ENCODE measurements at places on chromosomes 3 and 15.

GRCh38 chr15:66387163-66388042, 691 bp downstream of the MAP2K1 start:
- DNase-seq, result peak; percentile 82

- DNase-seq, result no peak
Observed at GRCh38 chr3:51985063-51985462, 1.7 kb downstream of the ACY1 start.

DNA sequence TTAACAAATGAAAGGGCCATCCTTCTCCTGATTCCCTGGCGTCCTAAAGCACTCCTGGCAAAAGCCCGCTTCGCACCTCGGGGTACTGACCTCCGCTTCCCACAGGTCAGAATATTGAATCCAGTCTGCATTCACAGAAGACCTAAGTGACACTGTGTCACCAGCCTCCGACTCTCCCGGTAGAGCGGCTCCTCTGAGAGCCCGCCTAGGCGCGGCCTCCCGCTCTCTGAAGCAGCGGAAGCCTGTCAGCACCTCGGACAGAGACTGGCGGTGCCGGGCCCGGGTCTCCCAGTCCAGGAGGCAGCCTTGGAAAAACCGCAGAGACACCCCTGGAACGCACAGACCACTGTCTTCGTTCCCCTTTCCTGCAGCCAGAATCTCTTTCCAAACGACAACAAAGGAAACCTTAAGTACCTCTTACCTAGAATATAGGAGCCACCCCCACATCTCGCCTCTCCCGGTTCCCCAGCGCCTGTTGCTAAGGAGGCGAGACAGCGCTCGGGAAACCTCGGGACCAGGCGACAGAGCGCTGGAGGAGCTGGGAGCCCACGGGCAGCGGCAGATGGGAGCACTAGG, 1.2 kb downstream of the GABRB3 start:
- DNase-seq, result no peak

DNA sequence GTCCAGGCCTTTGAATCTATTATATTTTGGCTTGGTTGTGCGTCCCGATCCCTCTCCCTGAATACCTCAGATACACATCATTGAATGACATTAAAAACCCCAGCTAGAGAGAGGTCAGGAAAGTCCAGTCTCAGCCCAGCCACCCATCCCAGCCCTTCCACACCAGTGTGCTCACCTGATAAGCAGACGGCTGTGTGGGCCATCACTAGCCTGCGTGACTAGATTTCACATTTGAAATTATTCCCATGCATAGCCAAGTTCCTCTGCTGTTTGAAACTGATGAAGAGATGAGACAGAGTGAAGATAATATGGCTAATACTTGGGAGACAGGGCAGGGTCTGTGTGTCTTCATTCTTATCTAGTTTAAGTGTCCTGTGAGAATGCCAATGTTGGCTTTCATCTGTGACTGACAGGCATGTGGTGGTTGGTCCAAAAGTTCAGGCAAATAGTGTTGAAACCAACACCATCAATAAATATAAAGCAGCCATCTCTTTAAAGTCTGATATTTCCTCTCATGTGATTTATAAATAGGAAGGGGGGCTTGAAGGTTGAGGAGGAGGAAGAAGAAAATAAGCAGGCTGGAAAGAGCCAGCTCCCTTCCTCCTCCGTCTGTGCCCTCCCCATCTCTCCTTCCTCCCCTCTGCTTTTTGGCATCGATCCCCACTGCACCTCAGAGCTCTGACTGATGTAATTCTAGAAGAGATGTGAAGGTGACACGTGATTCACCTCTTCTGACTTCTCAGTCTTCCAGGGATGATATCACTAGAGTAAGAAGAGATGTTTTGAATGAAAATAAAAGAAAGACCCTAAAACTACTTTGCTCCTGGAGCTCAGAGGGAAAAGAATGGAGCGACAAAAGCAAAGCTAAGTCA, 5.1 kb downstream of the FAM43A start:
- DNase-seq, result no peak

- DNase-seq, result no peak
Observed at GRCh38 chr3:38645601-38646000, 3.9 kb downstream of the SCN5A start.

DNA sequence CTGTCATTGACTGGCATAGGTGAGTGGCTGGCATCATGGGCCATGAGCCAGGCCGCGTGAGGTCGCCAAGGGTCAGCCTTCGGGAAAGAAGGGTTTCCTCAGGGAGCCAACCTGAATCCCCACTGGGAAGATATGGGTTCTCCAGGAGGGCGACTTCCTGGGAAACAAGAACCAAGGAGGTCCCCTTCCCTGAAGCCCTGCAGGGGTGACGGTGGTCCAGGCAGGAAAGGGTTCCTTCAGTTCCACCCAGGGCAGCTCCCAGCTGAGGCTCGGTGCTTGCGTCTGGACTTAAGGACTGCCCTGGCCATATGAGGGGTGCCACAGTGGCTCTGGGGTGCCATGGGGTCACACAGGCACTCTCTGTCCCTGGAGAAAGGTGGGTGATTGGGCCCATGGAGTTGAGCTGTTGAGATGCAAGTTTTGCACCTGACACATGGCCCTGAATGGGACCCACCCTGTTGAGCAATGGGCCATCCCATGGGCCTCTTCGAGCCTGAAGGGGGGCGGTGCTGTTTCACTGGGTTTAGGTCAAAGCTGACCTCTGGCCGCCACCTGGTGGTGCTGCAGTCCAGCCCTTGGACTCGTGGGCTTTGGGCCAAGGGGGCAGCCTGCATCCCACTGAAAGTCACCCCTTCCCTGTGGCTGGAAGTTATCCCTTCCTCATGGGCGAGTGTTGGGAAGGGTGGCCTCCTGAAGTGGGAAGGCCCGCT, 228.1 kb downstream of the SNRPN start:
- peak; percentile 8 for DNase-seq

DNA sequence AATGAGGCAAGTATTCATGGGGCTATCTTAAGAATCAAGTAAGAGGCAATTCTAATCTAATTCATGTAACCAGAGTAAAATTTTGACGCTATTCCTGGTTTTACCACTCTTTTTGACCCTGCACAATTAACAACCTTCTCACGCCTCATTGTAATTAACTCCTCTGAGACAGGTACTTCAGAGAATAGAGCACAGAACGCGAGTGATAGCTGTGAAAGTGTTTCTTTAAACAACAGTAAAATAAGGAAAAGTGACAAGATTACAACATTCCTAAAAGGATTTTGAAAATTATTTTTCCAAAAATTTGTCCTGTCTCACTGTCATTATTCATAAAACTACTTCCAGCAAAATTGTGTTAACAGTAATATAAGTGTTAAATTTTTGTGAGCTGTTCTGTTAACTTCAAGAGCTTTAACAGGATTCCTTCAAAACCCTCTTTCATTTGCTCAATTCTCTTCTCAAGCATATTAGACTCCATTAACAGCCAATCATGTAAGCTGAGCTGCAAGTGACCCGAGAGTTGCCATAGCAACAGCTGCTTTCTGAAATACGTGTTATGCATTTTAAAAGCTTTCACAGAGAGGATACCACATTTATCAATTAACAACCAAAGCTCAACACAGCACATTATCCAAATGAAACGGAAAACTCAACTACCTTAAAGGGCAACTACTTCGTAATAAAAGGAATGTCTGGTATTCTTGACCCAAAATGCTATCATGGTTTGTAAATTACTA, 93.1 kb downstream of the STAG1 start:
- DNase-seq, result no peak

- peak; percentile 55 for DNase-seq
Observed at GRCh38 chr15:40358471-40359353, 693 bp downstream of the DISP2 start.

- no peak for DNase-seq
Observed at GRCh38 chr3:34582055-34582454, 783.6 kb downstream of the PDCD6IP start.

- DNase-seq, result peak; percentile 76
Observed at GRCh38 chr15:25850154-25851111, 12.7 kb downstream of the ATP10A start.

- DNase-seq, result no peak
Observed at GRCh38 chr15:51189669-51190385, 95.1 kb upstream of the TNFAIP8L3 start.

DNA sequence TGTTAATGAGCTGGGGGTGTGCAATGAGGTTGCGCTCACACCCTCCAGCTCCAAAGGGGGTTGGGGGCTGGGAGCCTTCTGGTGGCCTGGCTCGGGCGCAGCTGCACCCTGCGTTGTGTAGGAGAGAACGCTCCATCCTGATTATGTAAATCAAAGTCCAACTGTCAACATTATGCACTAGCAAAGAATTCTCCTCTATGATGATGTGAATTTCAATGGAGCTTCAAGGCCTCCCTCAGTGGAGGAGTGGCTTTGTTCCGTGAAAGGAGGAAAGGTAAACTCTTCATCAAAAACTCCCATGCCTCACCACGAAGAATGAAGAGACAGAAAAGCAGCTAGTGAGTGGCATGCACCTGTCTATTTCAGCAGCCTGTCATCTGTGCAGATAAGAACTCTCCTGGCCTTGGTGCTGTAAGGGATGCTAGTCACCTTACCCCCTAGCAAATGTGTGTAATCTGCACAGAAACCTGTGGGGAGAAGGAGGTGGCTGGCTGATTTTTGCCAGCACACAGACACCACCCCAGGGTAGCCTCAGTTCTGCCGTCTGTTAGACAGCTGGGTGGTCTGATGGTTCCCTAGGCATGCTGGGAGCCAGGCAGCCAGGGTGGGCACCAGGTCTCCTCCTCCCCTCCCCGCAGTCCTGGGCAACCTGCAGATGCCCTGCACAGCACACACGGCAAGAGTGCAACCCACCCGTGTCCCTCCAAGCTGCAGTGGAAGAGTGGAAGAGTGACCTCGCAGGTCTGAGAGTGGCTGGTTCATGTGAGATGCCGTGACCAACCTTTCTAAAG, 47.0 kb upstream of the TRPM1 start:
- DNase-seq, result no peak

DNA sequence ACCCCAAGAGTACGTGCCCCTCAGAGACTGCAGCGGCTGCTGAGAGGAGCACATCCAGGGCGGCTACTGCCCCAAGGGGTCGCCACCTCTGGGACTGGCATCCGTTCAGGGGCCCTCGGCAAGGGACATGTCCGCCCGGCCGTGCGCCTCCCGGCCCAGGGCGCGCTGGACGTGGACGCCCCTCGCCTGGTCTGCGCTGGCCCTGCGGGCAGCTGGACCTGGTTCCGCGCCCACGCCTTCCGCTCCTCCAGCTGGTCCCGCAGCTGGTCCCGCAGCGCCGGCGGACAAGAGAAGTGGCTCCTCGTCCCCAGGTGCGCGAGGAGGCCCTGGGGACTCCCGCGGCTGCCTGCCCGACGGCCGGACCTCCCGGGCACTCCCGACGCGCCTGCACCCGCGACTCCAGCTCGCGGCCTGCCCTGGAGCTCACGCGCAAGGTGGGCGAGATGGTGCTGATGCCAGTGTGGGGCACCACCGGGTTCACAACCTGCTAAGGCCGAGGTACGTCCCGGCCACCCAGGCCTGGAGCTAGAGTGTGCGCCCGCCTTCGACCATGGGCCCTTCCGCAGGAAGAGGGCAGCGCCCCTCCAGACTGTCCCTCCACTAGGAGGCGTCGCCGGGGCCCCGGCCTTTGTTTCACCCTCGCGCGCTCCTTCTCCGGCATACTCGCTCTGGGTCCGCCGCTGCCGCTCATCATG, 14.4 kb upstream of the GP9 start:
- peak; percentile 45 for DNase-seq

GRCh38 chr15:58921267-58921790, 12.2 kb downstream of the SLTM start:
- DNase-seq, result no peak

- no peak for DNase-seq
Observed at GRCh38 chr3:194686414-194686815, 732 bp downstream of the FAM43A start.

DNA sequence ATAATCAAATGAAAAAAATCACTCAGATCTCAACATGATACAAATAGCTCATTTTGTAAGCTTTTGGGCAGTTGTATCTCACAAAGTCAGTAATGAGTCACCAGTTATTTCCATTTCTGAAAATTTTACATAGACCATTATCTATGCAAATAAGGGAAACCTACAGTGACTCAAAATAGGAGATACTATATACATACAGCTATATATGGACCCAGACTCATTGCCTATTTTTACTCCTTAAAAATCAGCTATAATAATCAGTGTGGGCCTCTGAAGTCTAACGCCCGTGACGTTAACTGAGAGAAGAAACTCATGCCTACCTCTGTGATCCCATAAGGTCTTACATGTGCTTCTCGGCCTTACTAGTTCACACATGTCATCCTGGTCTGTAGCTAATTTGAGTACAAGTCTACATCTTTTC, 31.6 kb downstream of the LRIG1 start:
- DNase-seq, result no peak

- DNase-seq, result no peak
Observed at GRCh38 chr3:160069986-160070385, 81.4 kb downstream of the IL12A start.

GRCh38 chr3:40306336-40306735, 3.2 kb upstream of the EIF1B start:
- DNase-seq, result no peak

- no peak for DNase-seq
Observed at GRCh38 chr3:113275929-113276750, 64.8 kb downstream of the BOC start.

- no peak for DNase-seq
Observed at GRCh38 chr3:30638685-30639412, 32.4 kb downstream of the TGFBR2 start.

GRCh38 chr3:52715714-52716305, 9.9 kb downstream of the SPCS1 start:
- no peak for DNase-seq

Data from activated CD8-positive, alpha-beta memory T cell treated with anti-CD3 and anti-CD28 coated beads, Interleukin-2, amount 50 U/mL, for 4 hours (primary cell).